ENCODE measurements at places on chromosomes 1 and 21. TPM values are rescaled to one million over a fixed set of nuclear protein-coding genes. Genes with fewer than 3 reads are reported as not detected.

The DEPDC1 gene
- total RNA-seq, result 21.1 TPM

The CHRM3 gene
- total RNA-seq, result not detected

The OLFML2B gene
- total RNA-seq, result 0.32 TPM

The CCDC28B gene
- total RNA-seq, result 25.3 TPM

The C1QTNF12 gene
- 0.32 TPM for total RNA-seq

The PPP2R5A gene
- total RNA-seq, result 52.7 TPM

The HSPB7 gene
- total RNA-seq, result not detected

The GUCA2B gene
- total RNA-seq, result not detected

The DNASE2B gene
- not detected for total RNA-seq

The PPIAL4G gene
- not detected for total RNA-seq

The PTCH2 gene
- 0.30 TPM for total RNA-seq

The AADACL4 gene
- total RNA-seq, result not detected

The RBM11 gene
- total RNA-seq, result 0.91 TPM

The COL6A1 gene
- 17.8 TPM for total RNA-seq

The LCE1B gene
- not detected for total RNA-seq

The AIM2 gene
- total RNA-seq, result not detected

The CD48 gene
- not detected for total RNA-seq

The PTGER3 gene
- 0.32 TPM for total RNA-seq

The EPHA10 gene
- not detected for total RNA-seq

Data from epithelial cell of umbilical artery (primary cell).